MV-4-11 (cell line): ENCODE measurements at places on chromosomes 13 and 19.

DNA sequence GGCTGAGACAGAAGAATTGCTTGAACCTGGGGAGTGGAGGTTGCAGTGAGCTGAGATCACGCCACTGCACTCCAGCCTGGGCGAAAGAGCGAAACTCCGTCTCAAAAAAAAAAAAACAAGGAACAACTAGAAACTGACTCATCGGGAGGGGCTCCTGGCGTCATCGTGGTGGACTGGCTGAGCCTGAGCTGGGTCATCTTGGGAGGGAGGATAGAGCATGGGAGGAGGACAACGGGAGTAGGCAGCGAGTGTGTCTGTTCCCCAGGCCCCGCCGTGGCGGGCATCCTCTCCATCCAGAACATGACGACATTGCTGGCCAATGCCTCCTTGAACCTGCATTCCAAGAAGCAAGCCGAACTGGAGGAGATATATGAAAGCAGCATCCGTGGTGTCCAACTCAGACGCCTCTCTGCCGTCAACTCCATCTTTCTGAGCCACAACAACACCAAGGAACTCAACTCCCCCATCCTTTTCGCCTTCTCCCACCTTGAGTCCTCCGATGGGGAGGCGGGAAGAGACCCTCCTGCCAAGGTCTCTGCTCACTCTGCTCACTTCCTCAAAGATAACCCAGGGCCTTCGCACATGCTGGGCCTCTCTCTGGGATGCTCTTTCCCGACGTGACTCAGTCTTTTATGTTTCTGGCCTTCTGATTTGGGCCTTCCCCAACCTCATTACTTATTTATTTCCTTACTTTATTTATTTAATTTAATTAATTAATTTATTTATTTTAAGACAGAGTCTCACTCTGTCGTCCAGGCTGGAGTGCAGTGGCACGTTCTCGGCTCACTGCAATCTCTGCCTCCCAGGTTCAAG, 16.6 kb downstream of the DDX39A start:
- peak; percentile 68 for DNase-seq

DNA sequence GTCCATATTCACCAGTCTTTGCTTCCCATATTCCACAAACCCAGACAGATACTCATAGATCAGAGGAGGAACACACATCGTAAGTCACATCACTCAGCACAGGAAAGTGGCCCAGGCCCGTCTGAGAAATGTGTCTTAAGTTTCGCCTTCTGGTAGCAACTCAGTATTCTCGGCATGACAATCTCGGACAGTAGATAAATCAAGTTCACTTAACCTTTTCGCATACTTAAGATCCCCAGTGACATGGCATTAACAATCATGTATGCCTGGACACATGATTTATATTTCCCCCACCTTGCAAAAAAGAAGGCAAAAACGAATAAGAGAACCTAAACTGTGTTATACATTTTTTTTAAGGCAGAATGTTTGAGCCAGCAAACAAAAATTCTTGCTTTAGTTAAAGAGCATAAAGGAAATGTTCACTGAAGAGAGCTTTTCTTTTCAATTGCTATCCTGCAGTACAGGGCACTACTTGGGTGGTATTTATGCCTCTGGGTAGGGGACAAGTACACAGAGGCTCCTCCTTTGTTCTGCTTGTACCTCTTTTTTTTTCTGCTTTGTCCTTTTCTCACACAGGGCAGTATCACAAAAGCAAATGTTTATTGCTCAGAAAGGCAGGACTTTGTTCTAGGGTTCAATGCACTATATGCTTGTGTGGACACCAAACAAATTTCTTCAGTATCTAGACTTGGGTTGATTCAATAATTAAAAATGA, 360.6 kb downstream of the TDRD3 start:
- no peak for DNase-seq

- DNase-seq, result peak; percentile 14
Measured at GRCh38 chr13:73754727-73755292, 379.4 kb downstream of the KLF12 start.

GRCh38 chr19:48518207-48518606, 6.6 kb upstream of the LMTK3 start:
- no peak for DNase-seq

- no peak for DNase-seq
Measured at GRCh38 chr13:91817250-91817649, 418.8 kb downstream of the GPC5 start.

DNA sequence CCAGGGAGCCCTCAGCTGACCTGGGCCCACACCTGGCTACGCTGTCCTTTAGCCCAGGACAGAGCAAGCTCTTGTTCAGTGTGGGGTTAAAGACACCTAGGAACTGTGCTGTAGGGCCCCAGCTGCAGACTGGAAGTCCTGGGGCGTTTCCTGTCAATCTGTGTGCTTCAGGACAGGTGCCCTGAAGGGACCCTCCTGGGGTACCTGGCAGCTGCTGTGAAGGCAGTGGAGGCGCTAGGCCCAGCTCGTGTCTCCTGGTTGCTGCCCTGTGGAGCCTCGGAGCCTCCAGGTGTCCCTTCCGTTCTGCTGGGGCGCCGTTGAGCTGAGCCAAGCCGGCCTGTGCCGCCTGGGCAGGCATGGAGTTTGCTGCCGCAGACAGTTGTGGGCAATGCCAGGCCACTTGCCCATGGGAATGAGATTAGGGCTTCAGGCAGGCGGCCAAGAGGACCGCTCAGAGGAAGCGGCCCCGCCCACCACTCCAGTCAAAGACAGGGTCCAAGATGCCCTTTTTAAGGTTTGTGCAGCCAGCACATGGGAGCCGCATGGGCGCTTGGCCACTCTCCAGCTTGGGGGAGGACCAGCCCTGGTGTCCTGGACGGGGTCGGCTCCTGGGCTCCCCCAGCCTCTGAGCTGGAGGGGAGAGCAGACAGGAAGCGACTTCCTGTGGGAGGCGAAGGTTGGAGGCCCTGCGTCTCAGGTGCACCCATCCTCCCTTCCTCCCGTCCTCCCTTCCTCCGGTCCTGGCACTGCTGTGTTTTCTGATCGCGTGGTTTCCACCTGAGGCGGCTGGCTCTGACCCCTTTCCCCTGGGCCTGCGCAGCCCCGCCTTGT, 4.0 kb downstream of the PTBP1 start:
- no peak for DNase-seq

DNA sequence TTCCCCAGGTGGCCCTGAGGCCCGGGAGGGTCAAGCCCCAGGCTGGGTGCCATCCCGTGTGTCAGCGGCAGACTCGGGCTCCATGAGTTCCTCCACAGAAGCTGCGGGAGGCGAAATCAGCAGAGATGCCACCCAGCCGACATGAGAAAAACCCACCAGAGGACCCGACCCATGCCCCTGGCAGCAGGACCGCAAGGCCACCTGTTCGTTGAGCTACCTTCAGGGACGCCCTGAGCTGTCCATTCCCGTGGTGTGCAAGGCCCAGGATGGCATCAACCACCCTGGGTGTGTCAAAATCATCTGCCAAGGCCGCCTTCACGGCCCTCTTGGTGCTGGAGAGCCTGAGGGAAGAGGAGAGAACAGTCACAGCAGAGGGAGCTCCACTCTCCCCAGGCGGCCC, 30.4 kb downstream of the NAXD start:
- DNase-seq, result no peak

- no peak for DNase-seq
Measured at GRCh38 chr13:40261336-40261735, 405.1 kb downstream of the FOXO1 start.
